LNCaP clone FGC (cell line): ENCODE measurements at places on chromosomes 4 and X.
A peak's percentile ranks its signal among the peaks of the same experiment; 100 is the strongest.

DNA sequence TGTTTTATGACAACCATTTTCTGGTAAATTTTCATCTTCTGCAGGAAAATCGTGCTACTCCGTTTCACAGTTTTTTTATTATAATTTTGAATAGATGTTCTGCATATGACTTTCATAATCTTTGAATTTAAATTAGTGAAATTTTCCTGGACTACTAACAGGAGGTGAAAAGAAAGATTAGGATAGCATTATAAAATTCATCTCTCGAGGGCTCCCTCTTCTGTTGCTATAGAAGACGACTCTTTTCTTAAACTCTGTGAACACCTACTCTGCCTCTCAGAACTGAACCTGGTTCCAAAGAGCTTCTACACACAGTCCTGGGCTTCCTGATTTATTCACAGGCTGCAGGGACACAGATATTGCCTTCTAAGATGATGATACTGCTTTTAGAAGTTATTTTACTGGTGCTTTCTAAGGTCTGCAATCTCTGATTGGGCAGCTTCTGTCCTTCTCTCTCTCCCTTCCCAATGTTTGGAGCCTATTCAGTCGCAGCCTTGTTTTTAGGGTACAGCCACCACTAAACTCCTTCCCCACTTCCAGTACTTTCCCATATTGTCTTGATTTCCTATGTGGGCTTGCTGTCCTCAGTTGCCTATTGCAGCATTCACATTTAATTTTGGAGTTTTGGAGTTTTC, 10.1 kb upstream of the SAP30 start:
- DNase-seq: no peak

- DNase-seq: no peak
Measured at GRCh38 chr4:15375667-15376066, 52.2 kb upstream of the C1QTNF7 start.

- DNase-seq: no peak
Measured at GRCh38 chr4:7877176-7877575, 62.5 kb downstream of the AFAP1 start.

DNA sequence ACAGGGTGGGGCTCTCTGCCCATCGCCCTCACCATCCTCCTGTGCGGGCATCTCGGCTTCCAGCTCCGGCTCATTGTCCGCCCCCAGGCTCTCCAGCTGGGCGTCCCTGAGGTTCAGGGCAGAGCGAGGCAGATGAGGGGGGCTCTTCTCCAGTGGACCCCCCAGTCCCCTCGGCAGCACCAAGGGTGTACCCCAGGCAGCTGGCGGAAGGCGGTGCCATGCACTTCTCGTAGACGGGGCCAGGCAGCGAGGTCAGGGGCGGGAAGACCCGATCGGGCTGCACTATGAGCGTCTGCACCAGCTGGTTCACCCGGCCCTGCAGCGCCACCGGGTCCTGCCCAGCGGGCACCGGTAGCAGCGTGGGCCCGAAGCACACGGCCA, 5.5 kb downstream of the AVPR2 start:
- DNase-seq: no peak

GRCh38 chrX:135086197-135086854, 34.0 kb downstream of the ETDB start:
- DNase-seq: peak; percentile 32

- DNase-seq: no peak
Measured at GRCh38 chrX:46561824-46562657, 11.5 kb upstream of the CHST7 start.

- DNase-seq: no peak
Measured at GRCh38 chrX:53630261-53630660, 56.3 kb downstream of the HUWE1 start.

GRCh38 chrX:39580043-39580442, 517.7 kb downstream of the BCOR start:
- DNase-seq: peak; percentile 30

- DNase-seq: no peak
Measured at GRCh38 chr4:7121174-7121573, 53.3 kb upstream of the GRPEL1 start.

DNA sequence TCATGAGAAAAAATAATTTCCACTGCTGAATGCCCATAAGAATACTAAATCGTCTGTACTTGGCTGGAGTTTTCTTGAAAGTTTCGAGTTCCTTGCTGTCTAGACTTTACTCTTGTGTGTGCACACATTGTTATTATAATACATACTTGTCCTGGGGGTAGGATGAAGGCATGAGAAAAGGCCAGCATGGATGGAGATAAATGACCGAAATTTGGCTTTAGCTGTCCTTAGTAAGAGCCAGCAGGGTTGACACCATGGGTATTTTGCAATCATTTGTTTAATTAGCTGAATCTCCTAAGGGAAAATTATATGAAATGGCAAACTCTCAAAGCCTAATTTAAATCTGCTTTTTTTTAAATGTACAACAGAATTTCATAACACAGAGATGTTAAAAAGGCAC, 641.6 kb downstream of the ADGRL3 start:
- DNase-seq: no peak

DNA sequence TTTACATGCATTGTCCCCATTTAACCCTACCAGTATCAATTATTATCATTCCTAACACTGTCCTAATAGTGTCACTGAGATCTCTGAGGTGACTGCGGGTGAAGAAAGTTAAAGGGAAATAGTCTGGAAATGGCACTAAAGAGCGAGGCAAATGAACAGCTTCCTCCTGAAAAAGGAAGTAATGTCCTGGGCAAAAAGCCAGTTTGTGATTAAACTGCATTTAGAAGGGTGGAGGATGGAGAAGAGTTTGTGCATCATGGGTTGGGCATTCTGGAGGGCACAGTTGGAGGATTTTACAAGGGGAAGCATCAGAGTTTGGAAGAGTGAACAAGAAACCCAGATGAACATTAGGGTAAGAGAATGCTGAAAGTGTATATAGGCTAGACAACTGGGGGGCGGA, 60.5 kb upstream of the SLC25A4 start:
- no peak for DNase-seq

DNA sequence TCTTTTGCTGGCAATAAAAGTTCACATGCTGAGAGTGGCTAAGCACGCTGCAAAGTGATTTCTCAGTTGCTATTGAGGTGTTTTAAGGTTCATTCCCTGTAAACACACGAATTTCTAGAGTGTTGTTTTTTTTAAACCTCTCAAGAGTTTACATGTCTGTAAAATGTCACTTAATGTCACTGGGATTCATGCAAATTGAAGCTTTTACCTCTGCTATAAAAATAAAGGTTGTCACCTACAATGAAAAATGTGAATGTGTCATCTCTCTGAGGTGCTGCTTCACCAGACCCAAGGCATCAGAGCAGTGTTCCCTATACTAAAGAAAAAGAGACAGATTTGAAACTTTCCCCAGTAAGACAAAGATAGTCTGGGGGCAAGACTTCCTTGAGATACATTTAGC, 127.0 kb downstream of the PPA2 start:
- no peak for DNase-seq

- DNase-seq: no peak
Measured at GRCh38 chr4:97498875-97499274, 644.4 kb downstream of the STPG2 start.

GRCh38 chrX:95350774-95351488, 1333.7 kb upstream of the DIAPH2 start:
- no peak for DNase-seq

DNA sequence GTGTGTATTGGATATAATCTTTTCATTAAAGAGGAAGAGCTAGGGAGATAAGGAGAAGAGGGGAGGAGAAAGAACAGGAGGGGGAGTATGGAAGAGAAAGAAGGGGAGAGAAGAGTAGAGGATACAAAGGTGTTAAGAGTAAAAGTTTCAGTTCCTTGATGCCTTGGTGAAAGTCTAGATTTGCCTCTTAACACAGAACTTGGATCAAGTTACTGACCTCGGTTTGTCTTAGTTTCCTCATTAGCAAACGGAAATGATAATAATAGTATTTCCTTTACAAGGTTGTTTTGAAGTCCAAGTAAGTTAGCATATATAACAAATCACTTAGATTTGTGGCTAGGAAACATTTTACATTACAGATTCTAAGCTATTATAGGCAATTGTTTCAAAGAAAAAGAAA, 287.1 kb downstream of the PPARGC1A start:
- no peak for DNase-seq

GRCh38 chrX:98605941-98606340, 1722.2 kb downstream of the RPA4 start:
- no peak for DNase-seq

- DNase-seq: peak; percentile 4
Measured at GRCh38 chr4:48722509-48723446, 57.3 kb downstream of the FRYL start.

DNA sequence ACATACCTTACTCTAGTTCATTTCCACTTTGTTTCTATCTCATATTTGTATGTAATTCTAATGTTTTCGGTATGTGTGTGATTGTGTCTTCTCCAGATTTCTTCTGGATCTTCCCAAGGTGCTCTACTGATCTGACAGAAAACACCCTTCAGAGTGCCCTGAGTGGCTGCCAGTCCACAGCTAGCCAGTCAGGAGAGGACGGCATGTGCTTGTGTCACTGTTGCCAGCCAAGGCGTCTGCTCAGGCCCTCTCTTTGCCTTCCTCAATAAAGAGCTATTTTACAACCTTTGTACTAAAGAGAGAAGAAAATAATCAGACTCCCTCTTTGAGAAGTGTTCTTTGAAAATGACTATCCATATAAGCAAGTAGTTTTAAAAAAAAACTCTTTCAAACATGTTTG, 29.0 kb downstream of the CD99L2 start:
- no peak for DNase-seq

DNA sequence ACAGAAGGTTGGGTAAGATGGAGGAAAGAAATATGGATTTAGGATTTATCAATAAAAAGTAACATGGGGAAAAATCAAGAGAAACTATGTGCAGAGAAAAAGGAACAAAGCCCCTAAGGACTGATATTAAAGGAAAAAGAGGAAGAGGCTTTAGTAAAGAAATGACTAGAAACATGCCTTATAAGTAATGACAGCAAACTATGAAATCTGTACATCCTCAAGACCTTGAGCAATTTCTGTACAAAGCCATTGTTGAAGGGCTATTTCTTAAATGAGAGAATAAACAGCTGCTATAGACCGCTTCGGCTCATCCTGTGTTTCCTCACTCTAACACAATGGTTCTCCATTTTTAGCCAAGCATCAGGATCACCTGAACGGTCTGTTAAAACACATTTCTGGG, 180.3 kb upstream of the ATOH1 start:
- DNase-seq: no peak

DNA sequence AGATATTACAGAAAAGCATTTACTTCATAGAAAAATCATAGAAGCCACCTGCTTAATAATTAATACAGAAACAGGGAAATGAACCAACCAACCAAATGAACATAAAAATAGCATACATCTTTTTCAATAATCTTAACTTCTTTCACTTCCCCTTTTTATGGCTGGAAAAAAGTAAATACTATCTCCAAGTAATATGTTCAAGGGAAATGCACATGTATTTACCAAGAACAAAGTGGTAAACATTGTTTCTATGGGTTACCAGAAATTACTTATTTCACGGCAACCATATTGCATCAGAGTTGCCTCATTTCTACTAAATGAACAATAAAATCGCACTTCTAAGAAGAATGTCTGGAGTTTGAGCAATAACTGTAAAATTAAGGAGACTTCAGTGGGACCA, 321.3 kb downstream of the TMA16 start:
- no peak for DNase-seq

GRCh38 chr4:151407018-151407417, 2.0 kb upstream of the FHIP1A start:
- no peak for DNase-seq

DNA sequence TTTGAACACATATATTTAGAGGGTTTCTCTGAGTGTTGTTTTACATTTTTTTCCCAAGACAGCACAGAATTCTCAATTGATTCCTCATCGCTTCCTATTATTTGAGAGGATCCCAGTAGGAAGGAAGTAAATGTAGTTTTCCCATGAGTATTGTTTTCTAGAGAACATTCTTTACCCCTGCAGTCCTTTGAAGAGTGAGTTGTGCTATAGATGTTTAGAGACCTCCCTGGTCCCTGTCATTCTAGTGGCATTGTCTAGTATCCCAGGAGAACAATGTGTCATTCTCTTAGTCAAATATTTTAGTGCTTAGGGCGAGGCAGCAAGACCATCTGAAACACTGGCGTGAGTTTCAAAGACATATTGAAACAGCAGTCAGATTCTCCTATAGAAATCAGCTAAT, 32.5 kb downstream of the SORBS2 start:
- no peak for DNase-seq

GRCh38 chr4:142474398-142475087, 371.6 kb downstream of the INPP4B start:
- DNase-seq: no peak

- DNase-seq: no peak
Measured at GRCh38 chrX:148417934-148418333, 82.5 kb upstream of the AFF2 start.

DNA sequence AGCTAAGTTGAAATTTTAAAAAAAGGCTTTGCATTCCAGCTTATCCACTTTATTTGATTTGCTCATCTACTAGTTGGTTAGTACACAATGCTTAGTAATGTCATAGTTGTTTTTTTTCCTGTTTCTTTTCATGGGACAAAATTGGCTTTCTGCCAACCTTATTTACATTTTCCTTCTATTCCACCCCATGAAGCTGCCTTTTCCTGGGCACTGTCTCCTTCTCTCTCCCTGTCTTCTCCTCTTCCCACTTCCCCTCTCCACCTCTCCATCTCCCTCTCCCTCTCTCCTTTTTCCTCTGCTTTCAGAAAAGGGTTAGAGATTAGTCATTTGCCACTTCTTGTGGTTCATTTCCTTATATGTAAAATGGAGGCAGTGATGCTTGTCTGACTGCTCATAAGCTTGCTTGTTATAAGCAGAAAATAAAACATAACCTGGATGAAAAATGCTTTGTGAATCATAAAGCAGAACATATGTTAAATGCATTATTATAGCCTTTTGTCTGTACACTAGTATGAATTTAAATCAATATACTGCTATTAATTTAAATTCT, 181.9 kb downstream of the CEP135 start:
- DNase-seq: no peak

- no peak for DNase-seq
Measured at GRCh38 chr4:7956270-7956808, 16.7 kb upstream of the AFAP1 start.

DNA sequence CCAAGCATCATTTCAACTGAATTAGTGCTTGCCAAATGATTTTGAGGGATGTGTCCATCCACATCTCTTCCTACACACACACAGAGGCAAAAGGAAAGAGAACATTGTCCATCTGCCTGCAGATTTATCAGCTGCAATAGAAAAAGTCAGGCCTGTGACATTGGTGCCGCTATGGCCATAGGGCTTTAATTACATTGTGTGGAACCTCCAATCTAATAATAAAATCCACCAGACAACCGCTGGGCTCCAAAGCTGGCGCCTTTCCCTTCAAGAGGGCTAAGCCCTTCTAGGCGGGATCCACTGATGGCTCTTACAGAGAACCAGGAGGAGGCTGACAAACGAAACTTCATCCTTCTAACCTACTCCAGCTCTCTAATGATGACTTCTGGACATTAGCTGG, 60.6 kb downstream of the PHOX2B start:
- no peak for DNase-seq

GRCh38 chr4:86446996-86447395, 87.1 kb upstream of the MAPK10 start:
- no peak for DNase-seq
